ENCODE measurements at places on chromosomes 5 and 9.

- DNase-seq = no peak
Measured at GRCh38 chr9:135937521-135938489, 23.4 kb downstream of the UBAC1 start.

DNA sequence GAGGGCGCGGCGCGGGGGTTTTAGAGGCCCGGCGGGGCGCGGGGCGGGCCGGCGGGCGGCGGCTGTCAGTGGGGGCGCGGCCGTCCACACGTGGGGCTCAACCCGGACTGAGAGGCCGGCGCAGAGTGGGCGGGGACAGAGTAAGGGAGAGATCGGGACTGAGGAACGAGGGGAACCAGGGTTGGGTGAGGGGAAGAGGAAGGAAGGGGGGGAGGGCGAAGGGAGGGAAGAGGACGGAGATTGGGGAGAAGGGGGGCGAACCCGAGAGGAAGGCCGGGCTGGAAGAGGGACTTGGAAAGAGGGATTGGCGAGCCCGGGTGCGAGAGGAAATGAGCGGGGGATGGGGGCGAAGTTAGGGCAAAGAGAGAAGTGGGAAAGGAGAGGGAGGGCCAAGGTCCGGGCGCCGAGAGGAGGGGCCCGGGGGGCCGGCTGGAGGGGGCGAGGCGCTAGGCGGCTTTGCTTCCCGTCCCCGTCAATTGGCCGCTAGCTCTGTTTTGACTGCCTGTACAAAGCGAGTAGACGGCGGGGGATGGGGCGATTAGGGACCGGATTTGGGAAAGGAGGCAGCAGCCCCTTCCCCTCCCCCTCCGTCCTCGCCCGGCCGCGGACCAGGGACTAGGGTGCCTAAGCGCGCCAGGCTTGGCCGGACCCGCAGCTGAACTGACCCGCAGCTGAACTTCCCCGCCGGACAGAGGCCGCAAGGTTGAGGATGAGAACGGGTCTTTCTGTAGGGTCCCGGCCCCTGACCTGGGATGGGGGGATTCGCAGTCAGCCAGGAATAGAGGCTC, 399 bp upstream of the FBN2 start:
- DNase-seq = no peak

- DNase-seq = no peak
Measured at GRCh38 chr5:69467442-69468225, 25.0 kb upstream of the OCLN start.

- DNase-seq = no peak
Measured at GRCh38 chr5:62077823-62078550, 228.0 kb upstream of the KIF2A start.

DNA sequence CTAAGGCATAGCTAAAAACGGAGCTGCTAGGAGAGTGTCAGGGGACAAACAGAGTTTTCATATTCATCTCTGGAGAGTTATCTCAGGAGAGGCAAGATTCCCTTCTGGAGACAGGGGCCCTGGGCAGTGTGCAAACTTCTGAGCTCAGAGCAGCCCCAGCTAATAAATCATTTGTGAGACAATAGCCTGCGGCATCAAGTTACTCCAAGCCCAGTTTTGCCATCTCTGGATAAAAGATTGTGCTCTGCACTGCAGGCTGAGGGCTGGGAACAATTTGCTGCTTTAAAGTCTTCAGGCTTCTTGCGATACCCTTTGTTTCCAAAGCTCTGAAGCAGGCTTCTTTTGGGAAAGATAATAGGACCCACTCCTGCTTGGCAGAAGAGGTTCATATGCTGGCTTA, 164.3 kb upstream of the BRINP1 start:
- no peak for DNase-seq

DNA sequence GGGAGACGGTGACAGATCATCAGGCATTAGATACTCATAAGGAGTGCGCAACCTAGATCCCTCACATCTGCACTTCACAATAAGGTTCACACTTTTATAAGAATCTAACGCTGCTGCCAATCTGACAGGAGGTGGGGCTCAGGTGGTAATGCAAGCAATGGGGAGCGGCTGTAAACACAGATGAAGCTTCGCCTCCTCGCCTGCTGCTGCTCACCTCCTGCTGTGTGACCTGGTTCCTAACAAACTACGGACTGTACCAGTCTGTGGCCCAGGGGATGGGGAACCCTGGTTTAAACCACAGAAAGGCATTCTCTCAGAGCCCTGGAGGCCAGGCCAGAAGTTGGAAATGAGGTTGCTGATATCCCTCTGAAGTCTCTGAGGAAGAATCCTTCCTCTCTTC, 323.6 kb downstream of the DRD1 start:
- DNase-seq = no peak

DNA sequence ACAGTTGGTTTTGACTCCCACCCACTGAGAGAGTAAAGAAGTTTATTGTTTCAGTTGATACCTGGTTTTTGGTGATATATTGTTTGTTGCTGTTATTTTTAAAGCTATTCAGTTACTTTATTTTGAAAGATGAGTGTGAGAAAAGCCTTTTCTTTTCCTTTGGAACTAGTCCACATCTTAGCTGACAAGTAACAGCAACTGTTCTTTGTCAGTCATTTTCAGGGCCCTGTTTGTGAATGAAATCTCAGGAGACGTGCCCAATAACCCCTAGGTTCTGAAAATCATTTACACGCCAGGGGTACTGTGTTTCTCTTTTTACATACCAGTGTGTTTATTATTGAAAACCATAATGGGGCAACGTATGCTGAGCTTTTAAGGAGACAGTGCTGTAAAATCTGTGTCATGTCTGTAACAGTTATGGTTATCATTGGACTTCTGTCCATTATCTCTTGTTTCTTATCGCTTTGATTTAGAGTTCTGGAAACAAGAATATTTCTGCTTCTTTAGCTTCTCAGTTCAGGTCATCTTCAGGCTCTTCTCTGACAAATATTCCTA, 75.0 kb downstream of the LIX1 start:
- DNase-seq = no peak

GRCh38 chr9:122138560-122139268, 20.9 kb downstream of the NDUFA8 start:
- no peak for DNase-seq

GRCh38 chr5:54383225-54383901, 72.1 kb upstream of the HSPB3 start:
- no peak for DNase-seq

DNA sequence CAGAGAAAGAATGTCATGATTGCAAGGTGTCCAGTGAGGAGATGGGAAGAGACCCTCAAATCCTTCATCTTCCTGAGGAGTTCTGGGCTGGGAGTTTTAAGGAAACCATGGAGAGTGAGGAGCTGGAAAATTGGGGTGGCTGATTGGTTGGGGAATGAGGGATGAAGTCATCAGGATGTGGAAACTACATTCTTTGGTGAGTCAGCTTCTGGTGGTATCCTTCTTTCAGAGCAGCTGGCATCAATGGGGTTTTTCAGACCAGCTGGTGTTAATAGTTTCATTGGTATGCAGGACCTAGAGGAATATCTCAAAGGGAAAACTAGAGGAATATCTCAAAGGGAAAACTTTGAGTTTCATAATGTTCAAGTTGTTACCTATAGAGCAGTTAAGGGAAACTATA, 45.2 kb downstream of the RNF180 start:
- DNase-seq = no peak

DNA sequence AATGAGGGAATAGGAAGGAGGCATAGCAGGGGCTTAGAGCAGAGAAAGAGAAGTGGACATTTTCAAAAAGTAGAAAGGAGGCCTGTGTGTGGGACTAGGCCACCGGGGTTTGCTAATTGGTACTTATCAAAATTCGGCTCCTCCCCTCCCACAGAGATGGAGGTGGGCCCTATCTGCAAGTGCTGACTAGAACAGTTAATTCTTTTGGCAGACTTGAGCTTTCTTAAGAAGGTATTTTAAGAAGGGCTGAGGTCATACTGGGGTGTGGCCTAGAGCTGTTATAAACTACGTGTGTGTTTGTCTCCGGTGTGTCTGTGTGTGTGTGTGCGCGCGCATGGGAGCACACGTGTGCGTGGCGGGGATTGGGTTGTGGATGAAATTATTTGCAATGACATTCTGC, 1086.5 kb downstream of the EFNA5 start:
- no peak for DNase-seq

DNA sequence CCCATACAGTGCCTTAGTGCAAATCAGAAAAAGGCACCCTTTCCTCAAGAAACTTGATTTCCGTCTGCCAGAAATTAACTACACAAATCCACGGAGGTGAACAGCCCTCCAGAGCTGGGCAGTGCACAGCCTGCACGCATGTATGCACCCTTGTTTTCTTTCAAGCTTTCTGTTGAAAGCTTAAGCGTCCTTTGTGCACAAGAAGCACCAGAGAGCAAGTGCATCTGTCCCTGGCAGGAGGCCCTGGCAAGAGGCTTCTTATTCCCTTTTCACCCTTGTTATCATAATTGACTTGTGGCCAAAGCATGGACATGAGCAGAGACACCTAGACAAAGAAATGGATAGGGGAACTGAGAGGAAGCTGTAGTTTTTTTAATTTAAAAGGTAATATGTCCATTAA, 47.4 kb upstream of the ATG10 start:
- DNase-seq = no peak

DNA sequence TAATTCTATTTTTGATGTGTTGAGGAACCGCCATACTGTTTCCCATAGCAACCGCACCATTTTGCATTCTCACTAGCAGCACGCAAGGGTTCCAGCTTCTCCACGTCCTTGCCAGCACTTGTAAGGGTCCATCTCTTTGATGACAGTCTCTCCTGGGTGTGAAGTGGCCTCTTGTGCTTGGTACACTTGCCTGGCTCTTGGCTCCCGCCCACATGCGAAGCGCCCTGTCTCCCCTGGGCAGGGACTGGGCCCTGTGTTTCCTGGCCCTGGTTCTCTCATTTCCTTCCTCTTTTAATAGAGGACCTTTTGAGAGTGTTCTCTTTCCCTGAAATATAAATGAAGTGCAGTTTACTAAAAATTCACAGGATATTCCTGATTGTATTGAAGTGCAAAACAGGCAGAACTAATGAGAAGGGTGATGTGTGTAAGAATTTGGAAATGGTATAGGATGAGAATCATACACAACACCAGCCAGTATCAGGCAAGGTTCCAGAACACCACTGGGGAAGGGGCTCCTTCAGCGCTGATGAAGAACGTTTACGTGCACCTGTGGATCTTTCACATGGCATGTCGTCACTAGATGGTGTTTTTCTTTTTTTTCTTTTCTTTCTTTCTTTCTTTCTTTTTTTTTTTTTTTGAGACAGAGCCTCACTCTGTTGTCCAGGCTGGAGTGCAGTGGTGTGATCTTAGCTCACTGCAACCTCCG, 73.0 kb downstream of the EHMT1 start:
- no peak for DNase-seq

- no peak for DNase-seq
Measured at GRCh38 chr9:89435071-89435823, 62.7 kb downstream of the SEMA4D start.

GRCh38 chr5:82421119-82421518, 143.0 kb upstream of the RPS23 start:
- no peak for DNase-seq

DNA sequence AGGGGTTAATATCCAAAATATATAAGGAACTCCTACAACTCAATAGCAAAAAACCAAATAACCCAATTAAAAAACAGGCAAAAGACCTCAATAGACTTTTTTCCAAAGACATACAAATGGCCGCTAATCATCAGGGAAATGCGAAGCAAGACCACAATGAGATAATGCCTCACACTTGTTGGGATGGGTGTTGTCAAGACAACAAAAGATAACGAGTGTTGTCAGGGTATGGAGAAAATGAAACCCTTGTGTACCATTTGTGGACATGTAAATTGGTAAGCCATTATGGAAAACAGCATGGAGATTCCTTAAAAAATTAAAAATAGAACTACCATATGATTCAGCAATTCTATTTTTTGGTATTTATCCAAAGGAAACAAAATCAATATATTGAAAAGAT, 620.2 kb downstream of the ACTL7B start:
- no peak for DNase-seq

- DNase-seq = no peak
Measured at GRCh38 chr5:80782626-80783025, 127.8 kb upstream of the DHFR start.

- DNase-seq = no peak
Measured at GRCh38 chr5:61991866-61992265, 314.1 kb upstream of the KIF2A start.

DNA sequence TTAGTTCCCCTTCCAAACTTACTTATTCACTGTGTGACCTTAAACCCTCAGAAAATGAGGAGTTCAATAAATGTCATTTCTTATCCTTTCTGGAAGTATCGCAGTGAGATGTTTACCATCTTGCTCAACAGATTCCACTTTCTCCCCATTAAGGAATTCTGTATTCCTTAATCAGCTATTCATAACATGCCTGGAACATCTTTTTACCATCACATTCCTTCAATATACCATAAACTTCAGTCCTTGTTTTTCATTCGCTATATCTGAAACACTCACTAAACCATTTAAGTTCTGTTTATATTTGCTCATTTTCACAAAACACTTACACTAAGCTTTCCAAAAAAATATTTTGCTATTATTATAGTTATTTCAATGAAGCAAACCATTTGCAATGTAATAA, 1158.6 kb downstream of the CDH12 start:
- DNase-seq = no peak

DNA sequence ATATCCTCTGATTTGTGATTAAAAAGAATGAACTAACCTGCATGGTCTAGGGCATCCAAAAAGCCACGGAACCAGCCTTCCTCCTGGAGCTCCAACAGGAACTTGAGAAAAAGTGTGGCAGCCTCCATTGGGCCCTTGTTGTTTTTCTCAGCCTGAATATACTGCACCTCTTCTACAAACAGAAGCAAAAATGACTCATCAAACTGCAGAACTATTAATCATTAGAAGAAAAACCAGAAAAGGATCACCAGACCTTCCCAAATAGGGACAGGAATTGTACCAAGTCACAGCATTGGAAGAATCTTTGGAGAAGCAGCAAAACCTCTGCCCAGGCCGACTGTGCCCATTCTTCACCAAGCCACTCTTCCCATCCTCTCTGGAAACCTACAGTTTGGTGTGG, 25.2 kb downstream of the RIGI start:
- no peak for DNase-seq

DNA sequence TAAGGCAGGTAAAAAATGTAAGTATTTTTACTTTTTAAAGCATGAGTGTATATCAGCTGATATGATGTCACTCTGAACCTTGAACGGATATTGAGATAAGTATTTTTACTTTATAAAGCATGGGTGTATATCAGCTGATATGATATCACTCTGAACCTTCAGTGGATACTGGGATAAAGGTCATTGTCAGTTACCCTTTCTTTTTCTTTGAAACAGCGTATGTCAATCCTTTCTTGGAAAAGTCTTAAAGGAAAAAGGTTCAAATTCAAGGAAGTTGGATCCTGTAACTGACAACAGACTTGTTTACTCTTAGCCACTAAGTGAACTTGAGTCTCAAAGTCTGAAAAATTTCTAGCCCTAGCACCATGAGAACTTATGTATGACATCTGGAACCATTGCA, 61.7 kb upstream of the IFNK start:
- no peak for DNase-seq

DNA sequence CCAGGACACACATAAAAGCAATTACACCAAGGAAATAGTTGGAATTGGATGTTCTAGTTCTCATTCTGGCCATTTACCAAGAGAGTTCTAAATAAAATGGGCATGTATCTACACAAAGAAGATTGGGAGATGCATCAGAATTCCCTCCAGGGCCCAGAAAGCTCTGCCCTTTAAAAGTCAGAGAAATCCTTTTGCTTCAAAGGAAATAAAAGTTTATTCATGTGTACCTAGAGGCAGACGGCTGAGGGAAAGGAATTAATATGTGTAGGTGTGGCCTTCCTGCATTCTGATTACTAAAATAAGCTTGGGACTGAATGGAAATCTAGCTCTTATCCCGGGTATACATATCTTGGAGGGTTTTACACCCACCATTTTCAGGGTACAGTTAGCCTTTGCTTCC, 719.4 kb downstream of the SEMA5A start:
- no peak for DNase-seq

All from coronary artery (tissue), 2 donors.